ENCODE measurements at places on chromosomes 4 and X.

GRCh38 chrX:115560978-115561604 is at the start of gene PLS3:
Gene PLS3 (plus strand): TSS chrX:115561174. CDS start chrX:115610251, 49,077 bp downstream.
- DNase-seq: no peak

- DNase-seq: no peak
Measured at GRCh38 chr4:156615066-156615531, 356.5 kb downstream of the PDGFC start.

DNA sequence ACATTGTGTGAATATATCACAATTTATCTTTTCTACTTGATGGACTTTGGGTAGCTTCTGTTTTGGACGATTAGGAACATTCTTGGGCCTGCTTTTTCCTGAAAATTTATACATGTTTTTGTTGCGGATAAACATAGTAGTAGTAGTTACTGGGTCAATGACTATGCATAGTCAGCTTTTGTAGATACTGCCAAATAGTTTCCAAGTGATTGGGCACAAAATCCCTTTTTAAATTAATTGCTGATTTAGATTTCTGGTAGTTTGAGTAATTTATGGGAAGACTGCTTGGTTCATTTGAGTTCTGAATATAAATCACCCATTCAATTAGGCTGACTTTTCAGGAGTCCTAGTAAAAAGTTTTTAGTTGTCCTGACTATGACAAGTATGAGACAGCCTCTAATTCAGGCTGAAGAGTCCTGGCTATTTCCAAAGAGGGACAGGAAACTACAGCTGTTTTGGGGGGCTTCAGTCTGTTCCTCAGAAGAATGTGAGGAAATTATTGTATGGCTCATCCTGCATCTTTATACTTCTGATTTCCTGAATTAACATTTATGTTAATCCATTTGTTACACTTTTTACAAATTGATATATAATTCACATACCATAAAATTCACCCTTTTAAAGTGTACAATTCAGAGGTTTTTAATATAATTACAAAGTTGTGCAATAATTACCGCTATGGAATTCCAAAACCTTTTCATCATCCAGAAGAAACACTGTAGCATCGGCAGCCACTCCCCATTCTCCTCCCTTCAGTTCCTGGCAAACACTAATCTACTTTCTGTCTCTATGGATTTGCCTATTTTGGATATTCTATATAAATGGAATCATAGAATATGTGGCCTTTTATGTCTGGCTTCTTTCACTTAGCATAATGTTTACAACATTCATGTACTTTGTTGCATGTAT is 14.2 kb downstream of the LRP2BP start:
- DNase-seq: no peak

GRCh38 chr4:173449380-173449717 is 50.4 kb upstream of the SCRG1 start:
- no peak for DNase-seq

DNA sequence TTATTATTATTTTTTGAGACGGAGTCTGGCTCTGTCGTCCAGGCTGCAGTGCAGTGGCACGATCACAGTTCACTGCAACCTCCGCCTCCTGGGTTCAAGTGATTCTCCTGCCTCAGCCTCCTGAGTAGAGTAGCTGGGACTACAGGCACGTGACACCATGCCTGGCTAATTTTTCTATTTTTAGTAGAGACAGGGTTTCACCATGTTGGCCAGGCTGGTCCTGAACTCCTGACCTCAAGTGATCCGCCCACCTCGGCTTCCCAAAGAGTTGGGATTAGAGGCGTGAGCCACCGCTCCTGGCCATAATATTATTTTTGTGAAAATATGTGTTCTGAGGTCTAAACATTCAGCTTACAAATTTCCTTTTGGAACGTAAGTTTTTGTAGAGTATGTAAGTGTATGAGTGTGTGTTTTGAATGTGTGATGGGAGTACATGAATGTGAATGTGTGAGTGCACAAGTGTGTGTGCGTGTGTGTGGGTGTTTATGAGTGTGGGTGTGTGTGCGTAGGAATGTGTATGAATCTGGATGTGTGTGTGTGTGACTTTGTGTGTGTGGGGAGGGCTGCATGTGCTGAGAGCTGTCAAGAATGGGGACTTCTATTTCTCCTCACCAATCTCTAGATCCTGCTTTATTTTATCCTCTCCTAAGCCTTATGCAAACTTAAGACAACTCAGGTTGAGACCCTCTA is 5.7 kb upstream of the MGST2 start:
- no peak for DNase-seq

GRCh38 chr4:1359976-1360375 is 13.0 kb downstream of the UVSSA start:
- no peak for DNase-seq
